ENCODE measurements at places on chromosomes 12 and 14.

- no peak overlapping the region for H3K27ac ChIP-seq
- DNase-seq, result peak; percentile 44
- H3K4me3 ChIP-seq, result no peak overlapping the region
- H3K36me3 ChIP-seq, result no peaks in the 10 kb centered on the region
- no peaks in the 10 kb centered on the region for H3K4me1 ChIP-seq
Observed at GRCh38 chr14:32560209-32560857, 231.2 kb downstream of the AKAP6 start.

- H3K4me3 ChIP-seq, result no peak overlapping the region
- H3K36me3 ChIP-seq, result no peaks in the 10 kb centered on the region
- H3K4me1 ChIP-seq, result no peaks in the 10 kb centered on the region
- no peak overlapping the region for H3K27ac ChIP-seq
Observed at GRCh38 chr14:55240526-55241178, 30.6 kb upstream of the FBXO34 start.

GRCh38 chr12:115945491-115945885 lies 332.0 kb downstream of the MED13L start:
- no peaks in the 10 kb centered on the region for H3K36me3 ChIP-seq
- H3K27me3 ChIP-seq, result no peaks in the 10 kb centered on the region
- DNase-seq, result no peak
- no peak overlapping the region for H3K27ac ChIP-seq
- H3K4me3 ChIP-seq, result no peak overlapping the region
- no peaks in the 10 kb centered on the region for H3K4me1 ChIP-seq

DNA sequence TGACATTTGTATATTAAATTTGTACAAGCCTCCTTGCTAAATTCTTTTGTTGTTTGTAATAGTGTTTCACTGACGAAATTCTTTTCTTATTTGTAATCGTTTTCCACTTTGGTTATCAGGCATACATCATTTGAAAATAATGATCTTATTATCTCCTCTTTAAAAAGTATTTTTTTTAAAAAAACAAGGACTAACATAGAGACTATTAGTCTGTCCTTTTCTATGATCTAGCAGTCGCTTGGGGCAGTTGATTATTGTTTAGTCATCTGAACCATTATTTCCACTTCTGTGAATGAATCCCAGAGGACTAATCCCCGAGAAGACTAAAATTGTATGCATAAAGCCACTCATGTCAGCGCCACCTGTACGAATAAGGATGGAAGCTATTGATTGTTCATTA lies 11.5 kb downstream of the ADGRD1 start:
- no peak for DNase-seq
- no peaks in the 10 kb centered on the region for H3K27me3 ChIP-seq
- no peaks in the 10 kb centered on the region for H3K36me3 ChIP-seq

GRCh38 chr12:124632519-124632984 lies 65.1 kb upstream of the NCOR2 start:
- H3K36me3 ChIP-seq, result no peaks in the 10 kb centered on the region
- no peaks in the 10 kb centered on the region for H3K27me3 ChIP-seq
- no peaks in the 10 kb centered on the region for H3K4me1 ChIP-seq
- H3K27ac ChIP-seq, result no peak overlapping the region

- peak; percentile 48 for DNase-seq
- H3K4me3 ChIP-seq, result no peak overlapping the region
- no peaks in the 10 kb centered on the region for H3K27me3 ChIP-seq
- no peaks in the 10 kb centered on the region for H3K36me3 ChIP-seq
- H3K27ac ChIP-seq, result peak overlapping the region; percentile 97
Observed at GRCh38 chr12:52247622-52248540, 14.8 kb downstream of the KRT7 start.

DNA sequence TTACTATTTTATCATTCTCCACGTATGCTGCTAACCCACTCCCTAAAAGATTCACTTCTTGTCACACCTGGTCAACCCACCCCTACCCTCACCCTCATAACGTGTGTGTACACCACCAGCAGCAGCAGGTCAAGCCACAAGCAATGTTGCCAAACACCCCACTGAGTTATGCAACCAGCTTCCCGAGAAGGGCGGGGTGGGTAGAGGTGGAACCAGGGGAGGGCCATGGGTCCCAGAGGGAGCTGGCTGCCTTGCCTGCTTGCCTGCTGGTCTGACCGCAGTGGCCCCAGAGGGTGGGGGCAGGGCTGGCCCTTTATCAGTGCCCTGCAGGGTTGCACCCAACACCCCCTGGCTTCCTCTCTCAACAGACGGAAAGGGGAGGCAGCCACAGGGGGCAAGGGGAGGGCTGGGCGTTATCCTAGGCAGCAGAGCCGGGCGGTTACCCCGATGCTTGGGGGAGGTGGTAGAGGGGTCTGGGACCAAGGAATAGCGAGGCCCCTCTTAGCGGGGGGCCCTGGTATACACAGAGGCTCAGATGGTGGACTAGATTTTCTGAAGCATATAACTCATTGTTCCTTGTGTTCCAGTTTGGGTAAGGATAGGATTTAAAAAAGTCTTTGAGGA lies 3.5 kb upstream of the NFE2 start:
- peak overlapping the region; percentile 25 for H3K27ac ChIP-seq
- no peaks in the 10 kb centered on the region for H3K4me1 ChIP-seq
- DNase-seq, result peak; percentile 74
- H3K27me3 ChIP-seq, result no peaks in the 10 kb centered on the region
- no peaks in the 10 kb centered on the region for H3K36me3 ChIP-seq

Measured in breast epithelium (tissue), 4 donors.